Thoracic aorta (tissue), 2 donors: ENCODE measurements at places on chromosomes 11 and 22. TPM values are rescaled to one million over a fixed set of nuclear protein-coding genes. Genes with fewer than 3 reads are reported as not detected.

The KRTAP5-10 gene
- not detected for total RNA-seq

The PANX1 gene
- total RNA-seq: 29.6 TPM

The DDX25 gene
- total RNA-seq: not detected

The TYR gene
- total RNA-seq: not detected

The TMEM191B gene
- total RNA-seq: not detected

The SCN4B gene
- total RNA-seq: 2.0 TPM

The RBFOX2 gene
- total RNA-seq: 117 TPM

The ALDH3B2 gene
- total RNA-seq: not detected

The KCNJ1 gene
- total RNA-seq: not detected

The LDHAL6A gene
- total RNA-seq: not detected

The FDXACB1 gene
- 1.8 TPM for total RNA-seq

The ACTN3 gene
- not detected for total RNA-seq

The HEPN1 gene
- total RNA-seq: 0.41 TPM
